Frontal cortex (tissue), 4 donors: ENCODE measurements at places on chromosomes 2 and 18. TPM values are rescaled to one million over a fixed set of nuclear protein-coding genes. Genes with fewer than 3 reads are reported as not detected.

GRCh38 chr2:114517580-114517979 is 75.1 kb downstream of the DPP10 start:
- DNase-seq = no peak

- DNase-seq = no peak
Observed at GRCh38 chr2:219514196-219514761, at the start of gene ASIC4. ASIC4 (plus strand) TSS chr2:219514482; CDS start chr2:219514725, 243 bp downstream.

DNA sequence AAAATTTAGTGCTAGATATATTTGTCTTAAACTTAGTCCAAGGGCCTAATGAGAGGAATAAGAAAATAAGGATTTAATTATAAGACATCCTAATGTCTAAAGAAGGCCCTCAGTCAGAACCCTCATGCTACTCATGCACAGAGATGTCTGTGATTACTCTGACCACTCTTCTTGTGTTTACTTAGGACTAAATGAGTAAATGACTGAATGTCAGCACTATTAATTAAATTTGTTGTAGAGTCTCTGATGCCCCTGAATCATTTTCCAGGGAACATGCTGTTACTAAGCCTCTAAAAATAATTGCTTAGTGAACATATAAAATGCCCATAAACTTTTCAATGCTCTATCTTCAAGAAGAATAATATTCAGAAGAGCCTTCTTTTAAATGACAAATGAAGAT is 32.4 kb downstream of the GULP1 start:
- DNase-seq = no peak

The IL1R1 gene
- total RNA-seq = 0.41 TPM

DNA sequence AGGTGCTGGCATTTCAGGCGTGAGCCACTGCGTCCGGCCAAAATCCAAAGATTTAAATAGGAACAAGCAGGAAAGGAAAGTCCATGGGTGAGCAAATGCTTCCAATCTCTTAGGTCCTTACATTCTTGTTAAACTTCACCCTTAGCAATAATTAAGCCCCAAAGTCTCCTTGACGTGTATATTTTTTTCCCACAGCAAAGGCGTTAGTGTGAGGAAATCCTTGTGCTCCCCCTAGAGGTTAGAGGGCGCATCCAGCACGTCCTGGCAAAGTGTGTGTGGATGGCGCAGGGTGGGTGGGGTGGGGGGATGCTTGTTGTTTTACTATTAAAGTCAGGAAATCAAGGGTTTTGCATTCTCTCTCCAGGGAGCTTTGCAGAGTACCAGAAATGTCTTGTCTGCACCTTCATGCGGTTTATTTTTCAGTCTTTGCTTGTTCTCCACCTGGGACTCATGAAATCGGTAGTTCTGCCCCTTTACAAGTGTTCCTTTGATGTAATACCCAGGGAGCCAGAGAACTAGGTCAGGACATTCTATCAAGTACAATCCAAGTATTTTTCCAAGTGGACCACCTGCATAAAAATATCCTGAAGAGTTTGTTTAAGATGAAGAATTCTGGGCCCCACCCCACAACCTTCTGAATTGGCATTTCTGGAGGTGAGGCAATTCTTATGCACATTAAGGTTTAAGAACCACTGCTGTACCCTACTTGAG is 22.2 kb upstream of the ITSN2 start:
- no peak for DNase-seq

DNA sequence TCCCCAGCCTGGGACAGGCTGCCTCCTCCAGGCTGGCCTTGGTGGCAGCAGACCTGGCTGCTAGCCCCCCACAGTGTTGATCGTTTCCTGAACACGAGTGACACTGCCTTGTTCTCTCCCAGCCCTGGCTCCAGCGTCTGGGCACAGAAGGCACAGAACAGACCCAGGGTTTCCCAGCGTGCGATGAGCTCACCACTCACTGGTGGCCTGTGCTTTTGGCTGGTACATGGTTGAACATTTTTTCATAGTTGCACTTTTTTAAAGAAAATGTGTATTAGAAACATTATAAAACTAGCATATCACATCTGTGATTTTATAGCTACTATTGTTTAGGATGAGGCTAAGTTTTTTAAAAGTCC is 40.9 kb downstream of the SCTR start:
- DNase-seq = no peak

- no peak for DNase-seq
Observed at GRCh38 chr18:13369353-13369752, 150.8 kb downstream of the LDLRAD4 start.

The SPATA3 gene
- not detected for total RNA-seq

The TET3 gene
- 15.9 TPM for total RNA-seq

GRCh38 chr18:48193521-48194492 is 215.4 kb downstream of the ZBTB7C start:
- no peak for DNase-seq

- DNase-seq = no peak
Observed at GRCh38 chr2:190696792-190697398, 48.0 kb downstream of the NAB1 start.

The ADRA2B gene
- total RNA-seq = under 0.01 TPM

The DPP10 gene
- 74.6 TPM for total RNA-seq
